Inflammatory macrophage treated with lipopolysaccharide for 1 hour (primary cell): ENCODE measurements at places on chromosomes 16 and 17.

DNA sequence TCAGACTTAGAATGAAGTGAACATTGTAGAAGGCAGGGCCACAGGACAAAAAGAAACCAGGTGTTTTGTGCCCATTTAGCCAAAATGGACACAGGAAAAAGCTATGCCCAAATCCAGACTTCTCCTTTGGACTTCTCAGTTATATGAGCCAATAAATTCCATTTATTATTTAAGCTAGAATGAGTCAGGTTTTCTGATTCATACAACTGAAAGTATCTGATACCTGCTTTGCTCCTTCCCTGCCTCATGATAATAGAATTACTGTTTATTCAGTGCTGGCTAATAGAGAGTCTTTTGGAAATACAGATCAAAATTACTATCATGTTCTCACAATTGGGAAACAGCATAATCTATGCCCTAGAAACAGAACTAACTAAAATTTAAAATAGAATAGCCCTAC, 8.7 kb upstream of the CPD start:
- DNase-seq = no peak

GRCh38 chr16:66510711-66511601, 39.0 kb downstream of the TK2 start:
- no peak for DNase-seq

- no peak for DNase-seq
Observed at GRCh38 chr17:78369791-78370381, 8.6 kb upstream of the PGS1 start.

- DNase-seq = no peak
Observed at GRCh38 chr17:76885894-76886290, 17.7 kb downstream of the MGAT5B start.

GRCh38 chr17:49823614-49824013, 24.3 kb downstream of the TAC4 start:
- no peak for DNase-seq

DNA sequence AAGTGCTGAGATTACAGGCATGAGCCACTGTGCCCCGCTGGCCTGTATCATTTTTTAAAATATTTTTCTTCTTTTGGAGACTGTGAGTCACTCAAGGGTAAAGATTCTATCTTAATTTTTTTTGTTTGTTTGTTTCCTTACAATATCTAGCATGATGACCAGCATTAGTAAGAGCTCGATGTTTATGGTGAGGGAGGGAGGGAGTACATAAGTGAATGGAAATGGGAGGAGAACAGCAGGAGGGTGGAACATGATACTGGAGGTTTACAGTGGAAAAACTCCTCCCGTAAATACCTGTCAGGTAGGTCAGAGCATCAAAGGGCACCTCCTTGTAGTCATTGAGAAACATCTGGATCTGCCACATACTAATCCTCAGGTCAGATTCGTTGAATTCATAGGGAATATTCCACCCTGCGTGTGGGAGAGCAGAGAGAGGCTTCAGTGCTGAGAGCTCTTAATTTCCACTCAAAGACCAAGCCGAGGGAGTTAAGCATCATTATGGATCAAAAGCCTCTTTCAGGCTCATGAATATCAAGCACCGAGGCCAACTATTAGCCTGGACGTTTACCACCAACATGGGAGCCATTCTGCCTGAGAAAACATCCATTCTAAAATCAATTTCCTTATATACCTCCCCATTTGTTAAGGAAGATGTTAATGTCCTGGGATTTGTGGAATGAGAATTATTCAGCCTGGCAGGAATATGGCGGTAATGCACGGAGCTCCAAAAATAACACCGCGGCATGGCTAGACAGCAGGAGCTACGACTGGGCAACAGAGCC, 51.8 kb downstream of the LYRM1 start:
- DNase-seq = no peak

DNA sequence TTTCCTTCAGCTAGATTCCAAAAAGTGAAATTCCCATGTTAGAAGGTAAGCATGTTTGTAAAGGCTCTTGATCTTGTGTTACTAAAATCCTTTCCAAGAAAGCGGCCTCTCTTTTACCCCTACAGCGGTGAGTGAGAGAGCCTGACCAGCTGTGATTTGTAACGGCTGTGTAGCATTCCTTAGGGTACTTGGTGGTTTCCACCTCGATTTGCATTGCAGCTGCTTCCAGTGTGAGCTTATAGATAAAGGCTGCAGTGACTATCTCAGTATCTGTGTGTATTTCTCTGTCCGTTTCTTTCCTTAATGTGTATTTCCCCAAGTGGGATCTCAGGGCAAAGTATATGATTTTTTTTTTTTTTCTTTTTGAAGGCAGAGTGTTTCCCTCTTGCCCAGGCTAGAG, 169.4 kb downstream of the SNX29 start:
- DNase-seq = no peak

DNA sequence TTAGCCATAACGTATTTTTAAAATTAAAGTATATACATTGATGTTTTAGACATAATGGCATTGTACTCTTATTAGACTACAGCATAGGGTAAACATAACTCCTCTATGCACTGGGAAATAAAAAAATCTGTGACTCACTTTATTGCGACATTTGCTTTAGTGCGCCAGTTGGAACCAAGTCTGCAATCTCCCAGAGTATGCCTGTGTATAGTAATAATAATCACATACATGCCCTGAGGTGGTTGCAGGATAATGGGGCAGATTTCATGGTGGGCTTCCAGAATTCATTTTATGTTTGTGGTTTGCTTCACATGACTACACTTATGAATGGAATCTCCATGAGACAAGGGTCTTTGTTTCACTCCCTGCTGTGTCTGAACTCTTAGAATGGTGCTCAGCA, 66.9 kb upstream of the N4BP1 start:
- no peak for DNase-seq

DNA sequence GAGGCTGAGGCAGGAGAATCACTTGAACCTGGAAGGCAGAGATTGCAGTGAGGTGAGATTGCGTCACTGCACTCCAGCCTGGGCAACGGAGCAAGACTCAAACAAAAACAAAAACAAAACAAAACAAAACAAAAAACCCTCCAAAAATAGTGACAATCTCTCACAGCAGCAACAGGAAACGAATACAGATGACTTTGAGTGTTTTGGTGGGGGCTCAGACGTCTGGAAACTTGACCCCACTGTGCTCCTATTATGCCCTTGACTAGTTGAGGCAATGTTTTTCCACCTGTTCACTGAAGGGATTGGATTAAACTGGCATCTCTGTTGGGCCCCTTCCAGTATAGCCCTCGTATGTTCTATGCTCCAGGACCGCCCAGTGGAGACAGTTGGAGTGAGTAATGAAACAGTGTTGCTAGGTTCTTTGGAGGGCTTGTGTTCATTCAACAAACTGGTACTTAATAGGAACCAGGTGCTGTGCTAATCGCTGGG, 167.0 kb downstream of the UTP18 start:
- no peak for DNase-seq

GRCh38 chr16:12337871-12338655, 361.5 kb downstream of the SNX29 start:
- DNase-seq = no peak

GRCh38 chr16:85159179-85159980, 47.1 kb upstream of the CIBAR2 start:
- DNase-seq = no peak

- DNase-seq = no peak
Observed at GRCh38 chr16:66905633-66906539, 12.8 kb downstream of the CDH16 start.

DNA sequence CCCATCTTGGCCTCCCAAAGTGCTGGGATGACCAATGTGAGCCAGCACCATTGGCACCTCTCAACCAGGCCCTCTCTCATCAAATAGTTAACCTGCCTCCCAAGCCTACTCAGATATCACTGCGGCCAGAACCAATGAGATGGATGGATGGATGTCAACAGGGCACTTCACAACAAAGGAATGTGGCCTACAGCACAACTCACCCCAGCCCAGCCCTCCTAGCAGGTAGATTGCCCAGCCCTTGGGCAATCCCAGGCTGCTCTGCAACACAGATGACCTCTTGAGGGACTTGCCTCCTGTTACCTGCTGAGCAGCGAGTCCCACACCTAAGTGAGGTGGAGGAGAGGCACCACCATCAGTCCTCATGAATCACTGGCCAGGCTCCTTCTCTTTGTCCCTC, 22.6 kb upstream of the KIFC3 start:
- no peak for DNase-seq

GRCh38 chr16:12800817-12801216, 2.9 kb downstream of the CPPED1 start:
- peak; percentile 62 for DNase-seq

DNA sequence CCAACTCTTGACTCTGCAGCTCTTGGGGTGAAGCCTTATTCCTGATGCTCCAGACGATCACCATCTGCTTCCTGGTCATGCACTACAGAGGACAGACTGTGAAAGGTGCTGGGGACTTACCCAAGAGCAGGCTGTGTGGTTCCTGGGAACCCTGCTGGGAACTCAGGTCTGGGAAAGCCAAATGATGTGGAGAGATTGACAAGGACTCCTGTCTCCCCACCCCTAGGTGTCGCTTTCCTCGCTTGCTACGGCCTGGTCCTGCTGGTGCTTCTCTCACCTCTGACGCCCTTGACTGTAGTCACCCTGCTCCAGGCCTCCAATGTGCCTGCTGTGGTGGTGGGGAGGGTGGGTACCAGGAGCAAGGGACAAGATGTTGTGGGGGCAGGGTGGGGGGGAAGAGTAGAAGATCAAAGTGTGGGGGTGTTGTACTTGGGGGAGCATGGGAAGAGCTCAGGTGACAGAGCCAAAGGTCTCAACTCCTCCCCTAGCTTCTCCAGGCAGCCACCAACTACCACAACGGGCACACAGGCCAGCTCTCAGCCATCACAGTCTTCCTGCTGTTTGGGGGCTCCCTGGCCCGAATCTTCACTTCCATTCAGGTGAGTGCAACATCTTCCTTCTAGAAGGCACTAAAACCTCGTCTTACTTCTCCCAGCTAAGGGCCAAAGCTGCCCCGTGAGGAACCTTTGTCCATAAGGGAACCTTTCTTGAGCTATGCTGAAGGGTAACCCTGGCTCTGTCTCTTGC, 3.0 kb downstream of the SOX15 start:
- DNase-seq = no peak

DNA sequence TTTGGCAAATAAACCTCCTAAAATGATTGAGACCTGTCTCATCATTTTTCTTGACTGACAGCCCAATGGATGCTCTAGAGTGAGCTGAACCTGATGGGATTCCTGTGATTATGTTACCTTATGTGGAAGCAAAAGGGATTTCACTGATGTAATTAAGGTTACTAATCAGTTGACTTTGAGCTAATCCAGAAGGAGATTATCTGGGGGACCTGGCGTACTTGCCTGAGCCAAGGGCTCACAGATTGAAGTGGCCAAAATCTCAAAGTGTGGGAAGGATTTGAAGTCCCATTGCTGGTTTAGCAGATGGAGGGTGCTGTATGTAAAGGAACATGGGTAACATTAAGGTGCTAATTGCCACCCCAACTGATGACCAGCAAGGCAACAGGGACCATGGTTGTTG, 214.0 kb downstream of the CPPED1 start:
- DNase-seq = no peak

- no peak for DNase-seq
Observed at GRCh38 chr17:77326636-77327035, 185.9 kb downstream of the SEC14L1 start.

DNA sequence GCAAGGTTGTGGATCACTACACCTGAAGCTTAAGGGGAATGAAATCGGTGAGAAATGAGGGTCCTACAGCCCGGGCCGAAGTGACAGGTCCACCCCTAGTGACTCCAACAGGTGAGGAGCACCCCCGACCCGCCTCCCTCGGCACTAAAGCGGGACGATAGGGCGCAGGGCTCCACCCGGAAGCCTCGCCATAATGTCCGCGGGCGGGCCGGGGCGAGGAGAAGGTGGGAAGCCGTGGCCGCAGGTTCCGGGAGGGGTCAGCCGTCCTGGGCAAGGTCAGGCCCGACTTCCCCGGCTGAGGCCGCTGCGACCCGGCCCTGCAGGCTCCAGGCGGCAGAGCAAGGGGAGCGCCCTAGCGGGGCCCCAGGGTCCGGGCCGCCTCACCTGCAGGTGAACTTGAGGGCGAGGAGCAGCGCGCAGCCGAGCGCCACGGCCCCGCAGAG, 543 bp downstream of the TXNDC11 start:
- peak; percentile 31 for DNase-seq

DNA sequence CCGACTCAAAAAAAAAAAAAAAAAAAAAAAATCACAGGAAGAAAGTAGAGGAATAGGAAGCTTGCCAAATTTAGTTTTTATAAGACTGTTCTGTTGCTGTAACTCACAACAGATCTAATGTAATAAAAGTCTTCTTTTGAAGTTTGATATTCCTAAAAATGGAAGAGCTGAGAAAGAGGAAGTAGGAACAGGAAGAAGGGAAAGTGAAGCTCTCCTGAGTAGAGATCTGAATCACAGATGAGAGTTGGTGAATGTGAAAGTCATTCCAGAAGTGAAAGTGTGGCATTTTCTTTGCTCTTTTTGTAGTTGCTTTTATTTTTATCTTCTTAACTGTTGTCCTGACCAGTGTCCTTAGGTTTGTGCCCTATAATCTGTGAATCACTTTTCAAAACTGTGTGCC, 2.1 kb downstream of the NMT1 start:
- peak; percentile 37 for DNase-seq

DNA sequence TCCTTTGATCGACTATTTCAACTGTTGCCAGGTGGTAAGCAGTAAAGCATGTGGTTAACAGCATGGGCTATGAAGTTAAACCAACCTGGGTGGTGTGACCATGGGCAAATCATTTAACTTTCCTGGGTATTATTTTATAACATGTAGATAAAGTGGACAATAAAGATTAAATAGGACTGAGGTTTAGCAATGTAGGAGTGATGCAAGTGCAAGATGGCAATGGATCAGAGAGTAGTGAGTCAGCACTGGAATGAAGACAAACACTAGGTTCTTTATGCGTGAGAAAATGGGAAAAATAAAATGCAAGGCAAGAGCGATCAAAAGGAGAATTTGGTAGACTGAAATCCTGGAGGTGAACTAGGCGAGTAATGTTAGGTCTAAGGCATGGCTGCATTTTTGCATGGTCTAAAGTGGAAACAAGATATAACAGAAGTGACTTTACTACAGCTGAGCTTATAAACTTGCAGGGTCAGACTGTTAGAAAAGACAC, 222.4 kb upstream of the AXIN2 start:
- no peak for DNase-seq

GRCh38 chr17:2406903-2407790, 6.3 kb upstream of the MNT start:
- DNase-seq = peak; percentile 95

DNA sequence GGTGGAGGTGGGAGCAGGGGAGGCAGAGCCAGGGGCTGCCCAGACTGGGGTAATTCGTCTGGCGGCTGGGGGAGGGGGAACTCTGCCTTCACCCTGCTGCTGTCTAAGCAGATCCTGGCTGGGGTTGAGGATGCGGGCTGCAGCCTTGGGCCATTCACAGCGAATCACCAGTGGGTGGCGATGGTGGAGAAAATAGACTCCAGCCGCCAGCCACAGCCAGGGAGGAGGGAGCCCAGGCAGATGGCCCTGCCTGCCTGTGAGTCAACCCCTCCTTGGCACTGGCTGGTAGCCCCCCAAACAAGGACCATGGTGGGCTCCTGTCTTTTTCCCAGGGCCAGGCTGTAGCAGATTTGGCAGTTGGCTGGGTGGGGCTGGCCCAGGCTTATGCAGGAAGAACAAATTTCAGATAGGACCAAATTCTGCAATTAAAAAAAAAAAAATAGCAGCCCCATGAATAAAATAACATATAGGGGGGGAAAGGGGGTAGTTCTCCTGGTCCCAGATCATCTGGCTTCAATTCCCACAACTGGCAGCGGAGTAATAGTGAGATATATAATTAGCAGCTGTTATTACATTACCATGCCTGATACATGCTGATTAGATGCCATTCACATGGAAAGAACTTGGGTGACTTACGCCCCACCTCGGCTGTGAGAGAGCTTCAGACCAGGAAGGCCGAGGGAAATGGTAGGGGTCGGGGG, 41.5 kb upstream of the CDH5 start:
- no peak for DNase-seq

GRCh38 chr17:30831257-30831656, 509 bp upstream of the ATAD5 start:
- DNase-seq = no peak
